ENCODE measurements at places on chromosomes 1 and 21.

GRCh38 chr1:65063025-65063424 lies 85.0 kb upstream of the AK4 start:
- no peak for DNase-seq

DNA sequence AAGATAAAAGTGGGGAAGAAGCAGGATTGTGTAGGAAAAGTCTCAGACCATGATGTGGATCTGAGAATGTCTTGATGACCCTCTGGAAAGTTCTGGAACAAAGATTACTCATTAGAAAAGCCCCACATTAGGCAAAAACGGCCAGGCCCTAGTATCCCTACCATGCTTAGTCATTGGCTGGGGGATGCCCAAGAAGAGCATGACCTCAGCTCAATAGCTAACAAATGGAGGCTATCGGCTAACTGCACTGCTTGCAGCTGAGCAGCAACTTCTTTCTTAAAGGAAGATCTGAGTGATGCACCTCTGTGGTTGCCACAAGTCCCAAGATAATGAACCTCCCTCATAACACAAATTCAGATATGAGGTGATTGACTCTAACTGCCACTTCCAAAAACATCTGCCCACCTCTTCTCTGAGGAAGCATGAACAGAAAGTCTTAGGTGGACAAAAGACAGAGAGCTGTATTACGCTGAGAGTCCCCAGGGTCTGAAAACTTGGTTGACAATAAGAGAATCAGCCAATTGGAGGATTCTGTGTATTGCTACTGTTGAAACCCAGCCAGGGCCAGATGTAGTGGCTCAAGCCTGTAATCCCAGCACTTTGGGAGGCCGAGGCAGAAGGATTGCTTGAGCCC lies 64.6 kb upstream of the AK4 start:
- DNase-seq = no peak

DNA sequence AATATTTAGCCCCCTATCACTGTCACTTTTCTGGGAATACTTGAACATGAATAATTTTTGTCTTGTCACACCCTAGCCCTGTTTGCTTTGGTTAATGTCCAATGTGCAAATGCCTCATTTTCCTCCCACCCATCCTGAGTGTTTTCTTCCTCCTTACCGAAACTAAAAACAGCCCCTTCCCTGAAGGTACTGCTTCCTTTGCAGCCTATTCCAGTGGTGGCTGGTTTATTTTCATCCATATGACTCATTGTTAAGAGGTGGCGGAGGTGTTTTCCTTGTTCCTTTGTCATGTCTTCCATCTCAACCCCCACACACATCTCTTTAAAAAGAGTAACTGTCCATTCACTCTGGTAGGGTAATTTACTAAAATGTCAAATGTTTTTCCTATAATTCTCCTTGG lies 40.4 kb downstream of the CD55 start:
- no peak for DNase-seq

- no peak for DNase-seq
Measured at GRCh38 chr1:112399456-112399855, 3.4 kb downstream of the CTTNBP2NL start.

DNA sequence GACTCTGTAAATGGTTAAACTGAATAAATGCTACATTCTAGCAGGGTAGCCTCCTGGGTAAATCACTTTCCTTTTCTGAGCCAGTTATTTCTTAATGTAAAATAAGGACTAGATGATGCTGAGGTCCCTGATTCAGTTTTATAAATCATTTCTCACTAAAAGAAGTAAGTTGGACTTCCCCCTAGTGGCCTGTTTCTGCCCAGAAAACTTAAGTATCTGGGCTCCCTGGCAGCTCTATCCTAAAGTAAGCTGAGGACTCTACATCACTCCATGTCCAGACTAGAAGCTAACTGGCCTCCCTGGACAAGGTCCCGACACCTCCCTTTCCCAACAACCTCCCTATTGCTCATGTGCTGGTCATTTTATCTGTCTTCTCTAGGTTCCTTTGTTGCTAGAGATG lies 3.0 kb downstream of the GPN2 start:
- DNase-seq = no peak

- DNase-seq = no peak
Measured at GRCh38 chr1:152697701-152698600, at the start of gene LCE2A. TSS of gene LCE2A (plus strand) at chr1:152698345. CDS start at chr1:152698902, 557 bp downstream.

DNA sequence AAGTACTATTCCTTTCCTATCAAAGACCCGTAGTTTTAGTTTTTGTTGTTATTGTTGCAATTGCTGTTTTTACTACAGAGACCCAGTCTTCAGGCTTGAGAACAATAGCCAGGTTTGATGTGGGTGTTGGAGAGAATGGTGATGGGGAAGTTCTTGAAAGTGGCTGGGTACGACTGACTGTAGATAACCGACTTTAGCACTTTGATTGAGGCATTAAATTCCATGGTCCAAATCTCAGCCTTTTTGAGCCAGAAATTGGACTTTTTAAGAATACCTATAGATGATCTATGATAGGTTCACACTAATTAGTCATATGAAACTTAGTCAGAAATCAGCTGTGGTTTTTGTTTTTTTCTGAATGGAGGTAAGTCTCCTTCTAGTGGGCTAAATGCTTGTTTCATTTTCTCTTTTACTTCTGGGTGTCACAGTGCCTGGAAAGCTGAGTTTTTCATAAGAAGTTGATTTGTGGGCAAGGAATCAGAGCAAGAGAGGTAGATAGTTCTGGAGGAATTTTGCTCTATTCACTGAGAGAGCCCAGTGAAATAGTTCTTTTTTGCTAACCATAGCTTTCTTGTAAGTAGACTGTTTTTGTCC lies 2.8 kb downstream of the PPIH start:
- no peak for DNase-seq

- no peak for DNase-seq
Measured at GRCh38 chr21:26099610-26100219, 70.9 kb downstream of the APP start.

DNA sequence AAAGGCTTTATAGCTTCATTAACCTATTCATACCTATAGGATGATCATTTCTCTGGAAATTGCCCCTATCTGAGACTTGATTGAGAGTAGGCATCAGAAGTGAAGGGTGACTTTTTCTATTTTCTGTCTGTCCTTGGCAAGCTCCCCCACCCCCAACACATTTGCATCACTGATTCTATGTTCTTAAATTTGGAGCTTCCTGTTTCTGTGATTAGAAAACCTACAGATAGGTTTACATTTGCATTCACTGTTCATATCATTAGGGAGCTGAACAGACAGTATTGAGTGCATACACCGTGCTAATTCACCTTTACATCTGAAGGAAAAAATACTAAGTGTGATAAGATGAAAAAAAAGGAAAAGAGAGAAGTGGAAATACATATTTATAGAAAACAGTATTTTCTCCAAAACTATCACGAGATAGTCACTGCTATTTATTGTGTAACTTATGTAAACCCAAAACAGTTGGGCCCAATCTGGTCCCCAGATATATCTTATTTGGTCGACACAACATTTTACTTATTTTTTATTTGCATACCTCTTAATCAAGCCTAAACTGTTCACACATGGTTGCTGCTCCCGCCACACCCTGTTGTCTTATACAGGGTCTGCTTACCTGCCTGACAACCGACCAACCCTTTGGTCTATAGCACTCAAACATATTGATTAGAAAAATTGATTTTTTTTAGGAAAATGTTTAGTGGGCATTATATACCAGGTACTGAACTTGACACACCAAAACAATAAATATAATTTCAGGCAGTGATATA lies 218.8 kb downstream of the NTNG1 start:
- no peak for DNase-seq

DNA sequence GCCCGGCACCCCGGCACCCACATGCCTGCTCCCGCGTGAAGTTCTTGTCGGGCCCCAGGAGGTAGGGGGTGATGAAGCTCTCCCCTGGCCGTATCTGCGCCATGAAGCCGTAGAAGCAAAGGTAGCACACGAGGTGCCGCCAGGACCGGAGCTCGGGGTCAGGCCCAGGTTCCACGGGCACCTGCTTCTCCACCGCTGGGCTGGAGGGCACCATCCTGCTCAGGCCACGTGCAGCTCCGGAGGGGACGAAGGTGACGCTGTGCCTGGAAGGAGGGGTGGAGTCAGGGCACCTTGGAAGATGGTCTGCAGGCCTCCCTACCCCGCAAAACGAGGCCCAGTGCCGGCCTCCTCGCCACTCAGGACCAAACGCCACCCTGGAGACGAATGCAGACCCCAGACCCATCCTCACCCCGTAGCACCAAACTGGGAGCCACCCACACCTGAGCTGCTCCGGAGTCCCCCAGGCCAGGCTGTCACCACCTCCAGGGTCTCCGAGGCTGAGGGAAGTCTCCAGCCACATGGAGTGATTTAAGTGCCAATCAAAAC lies 4.4 kb downstream of the SLC19A1 start:
- no peak for DNase-seq

DNA sequence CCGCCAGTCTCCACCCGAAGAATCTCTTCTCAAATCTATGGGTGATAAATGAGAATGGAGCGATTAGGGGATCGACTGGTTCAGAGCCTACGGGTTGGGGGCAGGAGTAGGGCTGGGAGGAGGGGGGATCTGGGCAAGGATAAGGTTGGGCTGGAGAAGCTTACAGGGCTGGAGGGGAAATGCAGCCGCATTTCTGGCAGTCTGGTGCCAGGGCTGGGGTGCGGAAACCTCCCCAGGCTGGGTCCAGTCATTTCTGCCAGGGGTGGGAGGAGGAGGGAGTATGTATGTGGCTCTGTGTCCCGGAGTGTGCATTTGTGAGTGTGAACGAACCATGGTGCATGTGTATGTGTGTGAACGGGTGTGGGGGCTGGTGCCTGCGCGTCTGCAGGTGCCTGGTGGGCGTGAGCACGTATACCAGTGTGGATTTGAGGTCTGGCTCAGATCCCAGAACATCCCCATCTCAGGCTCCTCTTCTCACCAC lies 10.2 kb downstream of the C1orf216 start:
- peak; percentile 88 for DNase-seq

DNA sequence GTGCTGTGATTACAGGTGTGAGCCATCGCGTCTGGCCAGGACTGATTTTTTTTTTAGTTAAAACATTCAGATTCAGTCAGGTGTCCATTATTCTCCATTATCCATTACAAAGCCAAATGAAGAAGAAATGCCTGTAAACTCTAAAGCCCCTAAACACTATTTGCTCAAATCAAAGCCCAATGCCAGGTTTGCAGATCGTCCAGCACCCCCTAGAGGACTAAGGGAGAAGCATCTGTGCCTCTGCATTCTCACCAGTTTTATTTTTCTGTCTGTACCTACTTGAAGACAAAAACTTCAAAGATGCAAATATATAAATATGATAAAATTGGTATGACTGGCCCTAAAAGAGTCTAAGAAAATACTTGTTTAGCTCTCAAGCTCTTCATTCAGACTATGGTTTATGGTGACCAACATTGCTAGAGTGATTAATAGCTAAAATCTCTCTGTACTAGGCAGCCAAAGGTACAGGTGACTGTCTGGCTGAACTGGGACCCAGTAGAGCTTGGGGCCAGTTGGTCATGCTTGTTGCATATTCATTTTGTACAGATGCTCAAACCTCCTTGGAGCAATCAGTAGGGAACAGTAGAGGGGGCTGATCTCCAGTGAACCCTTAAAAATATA lies 138.4 kb downstream of the SYT2 start:
- peak; percentile 86 for DNase-seq

GRCh38 chr1:156480411-156481192 lies 20.0 kb downstream of the MEF2D start:
- no peak for DNase-seq

- DNase-seq = no peak
Measured at GRCh38 chr1:166980383-166980782, 5.0 kb upstream of the ILDR2 start.

DNA sequence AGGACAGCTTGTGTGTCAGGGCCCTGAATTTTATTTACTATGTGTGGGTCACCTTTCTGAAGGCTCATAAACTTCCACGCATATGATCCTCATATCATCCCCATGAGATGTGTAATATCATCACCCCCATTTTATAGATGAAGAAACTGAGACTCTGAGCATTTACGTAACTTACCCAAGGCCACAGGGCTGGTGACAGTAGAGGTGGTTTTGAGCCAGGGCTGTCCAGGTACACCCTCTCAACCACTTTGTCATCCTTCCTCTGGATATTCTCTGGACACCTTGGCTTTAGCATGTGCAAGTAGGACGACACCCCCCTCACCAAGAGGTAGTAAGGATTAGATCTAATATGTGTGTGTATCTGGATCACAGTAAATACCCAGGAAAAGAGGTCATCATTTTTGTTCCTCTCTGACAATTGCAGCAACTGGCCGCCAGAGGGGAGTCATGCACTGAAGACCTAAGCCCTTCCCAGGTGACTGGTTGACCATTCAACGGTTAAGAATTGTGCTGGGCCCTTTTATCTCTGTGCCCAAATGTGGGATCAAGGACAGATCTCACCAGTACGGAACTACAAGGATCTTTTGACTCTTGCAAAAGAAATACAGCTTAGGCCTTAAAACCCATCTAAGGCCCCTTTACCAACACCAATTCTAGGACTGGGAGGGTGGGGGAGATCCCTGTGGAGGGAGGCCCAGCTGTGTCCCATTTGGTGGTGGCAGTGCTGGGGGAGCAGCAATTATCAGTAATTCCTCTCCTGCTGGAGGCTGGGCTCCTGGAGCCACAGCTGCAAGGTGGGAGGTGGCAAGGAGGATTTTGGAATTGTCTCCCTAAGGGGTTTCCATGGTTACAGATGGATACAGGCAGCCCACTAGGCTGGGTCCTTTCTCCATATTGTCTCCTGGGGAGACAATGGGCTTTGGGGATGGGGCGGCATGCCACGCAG lies 13.7 kb upstream of the E2F2 start:
- peak; percentile 54 for DNase-seq

DNA sequence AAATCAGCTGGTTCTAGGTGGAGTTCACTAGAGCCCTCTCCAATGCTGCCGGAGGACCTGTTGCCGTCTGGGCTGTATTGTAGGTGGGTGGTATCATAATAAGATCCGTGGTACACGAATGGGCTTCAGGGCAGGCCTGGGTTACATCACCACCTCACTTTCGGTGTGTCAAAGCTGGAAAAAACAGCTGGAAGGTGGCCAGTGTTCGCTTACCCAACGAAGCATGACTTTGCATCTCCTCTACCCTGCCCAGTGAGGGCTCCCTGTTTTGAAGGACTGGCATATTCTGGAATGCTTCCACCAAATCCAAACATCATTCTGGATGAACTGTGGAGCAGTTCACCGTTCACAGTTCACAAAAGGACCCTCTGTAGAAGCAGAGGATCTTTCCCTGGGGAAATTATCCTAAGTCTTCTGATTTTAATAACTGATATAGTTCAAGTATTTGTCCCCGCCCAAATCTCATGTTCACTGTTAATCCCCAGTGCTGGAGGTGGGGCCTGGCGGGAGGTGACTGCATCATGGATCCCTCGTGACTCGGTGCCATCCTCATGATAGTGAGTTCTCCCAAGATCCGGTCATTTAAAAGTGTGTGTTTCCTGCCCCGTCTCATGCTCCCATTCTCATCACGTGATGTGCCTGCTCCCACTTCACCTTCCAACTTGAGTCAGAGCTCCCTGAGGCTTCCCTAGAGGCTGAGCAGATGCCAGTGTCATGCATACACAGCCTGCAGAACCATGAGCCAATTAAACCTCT lies 429.0 kb downstream of the KIF26B start:
- no peak for DNase-seq
